ENCODE measurements at places on chromosomes 1 and 21. TPM values are rescaled to one million over a fixed set of nuclear protein-coding genes. Genes with fewer than 3 reads are reported as not detected.

GRCh38 chr1:226121587-226122400 lies 59.3 kb downstream of the H3-3A start:
- H3K27ac ChIP-seq: peak overlapping the region; percentile 92
- H3K4me3 ChIP-seq: peak overlapping the region; percentile 86
- H3K36me3 ChIP-seq: no peaks in the 10 kb centered on the region

GRCh38 chr1:182620924-182621585 lies 16.9 kb upstream of the RGS16 start:
- H3K36me3 ChIP-seq: no peaks in the 10 kb centered on the region
- H3K4me1 ChIP-seq: peaks cover 40% of the 10 kb centered on the region
- DNase-seq: no peak
- peaks cover 10% of the 10 kb centered on the region for H3K27me3 ChIP-seq

The SH3D21 gene
- 4.4 TPM for total RNA-seq

The FASLG gene
- total RNA-seq: not detected

Measured in GM23338 (cell line).